ENCODE measurements at places on chromosomes 5 and 9.

DNA sequence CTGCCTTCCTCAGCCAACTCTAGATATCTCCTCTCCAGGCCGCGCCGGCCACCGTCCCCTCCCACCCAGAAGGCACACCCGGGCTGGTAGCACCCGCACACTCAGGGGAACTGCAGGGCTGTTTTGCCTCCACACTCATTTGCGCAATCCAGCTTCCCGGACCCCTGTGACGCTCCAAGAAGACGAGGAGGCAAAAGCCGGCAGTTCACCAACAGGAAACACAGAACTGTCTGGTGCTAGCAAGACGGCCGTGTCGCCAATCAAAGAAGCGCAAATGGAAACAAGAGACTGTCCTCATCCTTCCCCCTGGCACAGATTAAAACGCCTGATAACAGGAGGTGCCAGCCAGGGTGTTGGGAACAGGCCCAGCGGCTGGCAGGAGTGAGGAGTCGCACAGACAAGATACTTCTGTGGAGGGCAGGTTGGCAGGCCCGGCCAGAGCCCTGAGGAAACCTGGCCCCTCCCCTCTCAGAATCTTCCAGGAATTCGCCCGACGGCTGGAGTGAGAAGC is 7.8 kb downstream of the AGPAT2 start:
- peak; percentile 68 for DNase-seq

DNA sequence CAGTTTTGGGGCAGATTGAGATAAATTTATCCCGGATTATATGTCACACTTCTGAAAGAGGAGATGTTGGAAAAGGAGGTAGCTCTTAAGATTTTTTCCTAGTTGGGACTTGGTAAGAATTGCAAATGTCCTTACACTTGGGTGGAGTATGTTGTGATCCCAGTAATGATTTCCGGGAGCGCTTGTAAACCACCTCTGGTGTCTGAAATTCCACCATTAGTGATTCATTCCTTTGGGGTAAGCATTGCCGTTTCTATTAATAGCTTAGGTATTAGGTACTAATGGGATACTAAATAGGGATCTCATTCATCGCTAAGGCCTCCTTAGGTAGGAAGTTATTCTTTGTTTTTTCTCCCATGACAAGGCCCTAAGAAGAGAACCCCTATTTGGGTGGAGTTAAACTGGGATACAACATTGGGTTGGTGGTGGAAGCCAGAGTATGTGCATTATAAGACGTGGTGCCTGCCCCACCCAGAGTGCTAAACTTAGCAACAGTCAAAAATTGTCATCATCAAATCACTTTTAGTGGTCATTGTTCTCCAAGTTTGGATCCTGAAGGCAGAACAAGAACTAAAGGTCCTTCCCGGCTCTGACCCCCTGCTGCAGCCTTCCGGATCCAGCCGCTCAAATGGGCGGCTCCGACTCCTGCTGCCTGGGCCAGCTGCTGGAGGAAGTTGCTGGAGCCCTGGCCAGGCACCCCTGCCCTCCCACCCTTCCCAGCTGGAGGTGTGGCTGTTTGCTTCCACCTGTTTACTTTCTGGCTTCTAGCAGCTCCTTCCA is 31.7 kb upstream of the DAB2IP start:
- DNase-seq, result no peak

DNA sequence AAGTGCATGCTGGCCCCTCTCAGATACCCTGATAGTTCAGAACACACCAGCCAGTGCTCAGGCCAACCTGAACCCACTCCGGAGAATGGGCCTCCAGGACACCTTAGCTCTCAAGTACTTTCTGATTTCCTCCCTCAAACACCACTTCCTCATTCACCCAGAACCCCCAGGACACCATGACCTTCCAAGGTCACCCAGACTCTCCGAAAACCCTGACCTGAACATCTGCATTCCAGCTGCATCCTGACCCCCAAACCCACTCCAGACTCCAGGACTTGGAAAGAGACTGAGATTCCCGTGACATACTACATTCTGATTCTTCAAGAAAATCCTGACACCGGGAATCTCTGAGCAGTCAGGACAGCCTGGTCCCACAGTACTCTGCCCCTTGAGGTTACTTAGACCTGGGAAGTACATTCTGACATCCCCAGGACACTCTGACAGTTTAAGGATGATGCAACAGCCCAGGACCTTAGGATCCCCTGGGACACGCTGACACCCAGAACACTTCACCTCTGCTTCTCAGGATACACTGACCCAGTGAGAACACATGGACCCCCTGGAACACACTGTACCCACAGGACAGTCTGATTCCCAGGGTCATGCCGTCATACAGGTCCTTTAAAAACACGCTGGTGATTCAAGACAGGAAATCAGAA is 747 bp upstream of the PROP1 start:
- no peak for DNase-seq

GRCh38 chr5:39941416-39941815 is 516.6 kb upstream of the DAB2 start:
- DNase-seq, result no peak

GRCh38 chr9:89821081-89821480 is 216.3 kb downstream of the GADD45G start:
- DNase-seq, result no peak

DNA sequence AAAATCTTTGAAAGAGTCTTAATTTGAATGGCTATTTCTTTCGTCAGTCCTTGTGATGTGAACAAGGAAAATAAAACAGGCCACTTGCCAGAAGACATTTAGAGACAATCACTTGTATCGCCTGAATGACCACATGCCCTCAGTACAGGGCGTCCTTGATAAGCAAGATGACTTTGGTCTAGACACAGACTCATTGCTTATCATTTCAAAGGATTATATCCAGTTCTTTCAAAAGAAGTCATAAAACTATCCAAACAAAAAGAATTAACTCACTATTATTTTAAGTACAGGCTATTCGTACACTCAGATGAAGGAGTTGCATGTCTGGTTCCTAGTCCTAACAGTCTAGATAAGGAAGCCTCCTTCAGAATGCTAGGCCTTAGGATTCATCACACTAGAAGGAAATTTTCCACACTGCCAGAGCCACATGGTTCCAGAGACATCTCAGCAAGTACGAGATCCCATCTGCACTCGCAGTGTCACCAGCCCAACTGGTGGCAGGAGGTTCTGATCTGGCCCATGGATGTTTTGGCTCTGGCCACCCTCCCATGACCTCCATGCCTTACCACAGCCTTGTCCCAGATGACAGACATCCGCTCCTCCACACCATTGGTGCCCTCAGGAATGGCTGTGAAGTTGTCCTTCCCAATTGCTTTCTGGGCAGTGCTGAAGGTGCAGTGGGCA is 109.6 kb downstream of the DPYSL3 start:
- no peak for DNase-seq

GRCh38 chr9:113488071-113488470 is 24.5 kb downstream of the RGS3 start:
- no peak for DNase-seq

DNA sequence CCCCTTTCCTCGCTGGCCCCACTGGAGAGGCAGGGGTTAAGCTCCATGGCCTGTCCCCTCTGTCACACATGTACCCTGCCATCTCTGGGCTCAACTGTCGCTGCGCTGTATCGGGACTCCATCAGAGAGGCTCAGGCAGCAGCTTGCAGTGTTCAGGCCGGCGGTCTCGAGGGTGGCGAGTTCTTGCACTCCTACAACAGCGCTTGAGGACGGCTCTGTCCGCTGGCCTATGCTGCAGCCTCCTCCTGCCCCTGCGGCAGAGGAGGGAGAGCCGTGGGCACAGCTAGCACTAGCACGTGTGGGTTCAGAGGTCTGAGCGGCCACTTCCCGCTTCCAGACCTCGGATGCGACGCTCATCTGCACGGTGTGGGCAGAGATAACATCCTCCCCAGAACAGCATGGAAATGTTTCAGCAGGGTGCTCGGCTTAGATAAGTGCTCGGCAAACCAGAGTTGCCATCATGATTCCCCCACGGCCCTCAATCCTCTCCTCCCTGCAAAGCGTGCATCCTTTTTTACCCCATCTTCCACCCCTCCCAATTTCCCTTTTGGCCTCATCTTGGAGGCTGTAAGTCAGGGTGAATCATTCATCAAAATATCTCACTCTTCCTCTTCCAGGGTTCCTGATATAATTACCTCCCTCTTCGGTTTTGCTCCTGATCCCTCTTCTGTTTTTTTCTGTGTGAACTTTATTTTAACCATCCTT is 41.9 kb upstream of the FUBP3 start:
- DNase-seq, result no peak

DNA sequence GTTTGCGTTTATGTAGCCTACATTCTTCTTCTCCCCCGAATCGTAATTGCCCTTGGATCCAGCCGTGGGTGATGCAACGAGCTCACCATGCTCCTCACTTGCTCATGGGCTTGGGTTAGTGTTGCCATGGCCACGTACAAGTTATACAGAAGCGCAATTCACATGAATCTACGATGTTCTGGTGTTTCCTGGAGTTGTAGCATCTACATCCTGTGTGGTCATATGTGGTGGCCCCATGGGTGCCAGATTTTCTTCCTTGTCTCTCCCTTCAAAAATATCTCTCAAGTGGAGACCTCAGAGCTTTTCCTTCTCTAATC is 115.3 kb downstream of the TLE4 start:
- peak; percentile 35 for DNase-seq

GRCh38 chr9:11702548-11702947 is 990.6 kb upstream of the TYRP1 start:
- no peak for DNase-seq

DNA sequence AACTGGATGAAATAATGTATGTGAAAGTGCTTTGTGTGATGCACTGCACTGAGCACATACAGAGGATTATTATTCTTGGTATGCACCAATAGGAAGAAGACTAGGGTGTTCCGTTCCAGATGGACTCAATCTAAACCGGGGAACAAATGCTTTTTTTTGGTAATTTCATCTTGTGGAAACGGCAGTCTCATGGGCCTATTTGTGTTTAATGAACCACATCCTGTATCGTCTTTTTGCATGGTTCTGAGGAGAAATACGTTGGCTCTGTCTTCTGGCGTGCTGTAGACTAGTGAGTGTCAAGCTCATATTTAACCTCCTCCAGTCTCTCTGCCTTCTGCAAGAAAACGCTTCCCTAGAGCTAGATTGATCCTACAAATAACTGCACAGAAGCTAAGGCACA is 30.0 kb downstream of the TRIM32 start:
- DNase-seq, result no peak

- DNase-seq, result no peak
Observed at GRCh38 chr5:28809811-28810750, 1771.7 kb upstream of the CDH9 start.

GRCh38 chr5:132825033-132825833 is 5.2 kb downstream of the SHROOM1 start:
- DNase-seq, result no peak

DNA sequence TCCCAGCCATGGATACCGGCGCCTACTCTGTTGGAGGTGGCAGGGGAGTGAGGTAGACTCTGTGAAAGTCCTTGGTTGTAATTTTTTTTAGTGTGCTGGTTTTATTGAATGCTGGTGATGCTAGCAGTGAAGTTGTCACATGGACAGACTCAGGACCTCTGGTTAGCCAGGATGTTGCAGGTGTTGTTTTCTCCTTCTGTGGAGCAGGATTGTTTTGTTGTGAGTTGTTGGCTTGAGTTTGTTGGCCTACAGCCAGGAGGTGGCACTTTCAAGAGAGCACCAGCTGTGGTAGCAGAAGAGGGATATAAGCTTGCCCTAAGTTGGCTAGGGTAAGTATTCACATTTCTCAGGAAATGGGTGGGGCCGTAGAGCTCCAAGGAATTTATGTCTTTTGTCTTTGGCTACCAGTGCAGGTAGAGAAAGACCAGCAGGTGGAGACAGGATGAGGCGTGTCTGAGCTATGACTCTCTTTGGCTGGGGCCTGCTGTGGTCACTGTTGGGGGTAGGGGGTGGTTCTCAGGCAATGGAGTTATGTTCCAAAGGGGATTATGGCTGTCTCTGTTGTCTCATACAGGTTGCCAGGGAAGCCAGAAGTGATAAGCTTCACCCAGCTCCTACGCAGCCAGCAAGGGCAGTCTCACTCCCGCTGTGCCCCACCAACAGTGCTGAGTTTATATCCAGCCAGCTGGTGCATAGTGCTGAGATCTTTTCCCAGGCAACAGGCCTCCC is 248.7 kb downstream of the TAF11L14 start:
- no peak for DNase-seq

- no peak for DNase-seq
Observed at GRCh38 chr5:115440782-115441451, 103.7 kb downstream of the FEM1C start.

GRCh38 chr5:96326902-96327301 is 106.1 kb downstream of the PCSK1 start:
- no peak for DNase-seq

- DNase-seq, result no peak
Observed at GRCh38 chr5:5340206-5340729, 82.2 kb upstream of the ICE1 start.

- no peak for DNase-seq
Observed at GRCh38 chr9:135022191-135022870, 65.1 kb upstream of the OLFM1 start.

GRCh38 chr5:22245770-22246169 is 607.4 kb downstream of the CDH12 start:
- DNase-seq, result no peak

- no peak for DNase-seq
Observed at GRCh38 chr5:919356-920000, 26.8 kb downstream of the TRIP13 start.

- DNase-seq, result no peak
Observed at GRCh38 chr9:81335879-81336421, 353.4 kb downstream of the TLE1 start.

DNA sequence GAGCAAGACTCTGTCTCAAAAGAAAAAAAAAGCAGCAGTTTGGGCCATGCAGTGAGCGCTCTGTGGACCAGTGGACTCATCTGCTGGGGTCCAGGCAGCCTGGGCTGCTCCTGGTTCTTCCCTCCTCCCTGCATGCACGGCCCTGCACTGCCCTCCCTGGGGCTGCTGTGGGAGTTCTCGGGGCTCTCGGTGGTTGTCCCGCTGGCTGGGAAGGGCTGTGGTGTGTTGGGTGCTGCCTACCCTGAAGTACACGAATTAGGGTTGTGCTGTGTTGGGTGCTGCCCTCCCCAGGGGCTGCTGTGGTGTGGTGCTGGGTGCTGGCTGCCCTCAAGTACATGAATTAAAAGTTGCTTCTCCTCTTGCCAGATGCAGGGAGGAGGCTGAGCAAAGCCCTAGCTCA is 18.3 kb upstream of the CLPTM1L start:
- no peak for DNase-seq

DNA sequence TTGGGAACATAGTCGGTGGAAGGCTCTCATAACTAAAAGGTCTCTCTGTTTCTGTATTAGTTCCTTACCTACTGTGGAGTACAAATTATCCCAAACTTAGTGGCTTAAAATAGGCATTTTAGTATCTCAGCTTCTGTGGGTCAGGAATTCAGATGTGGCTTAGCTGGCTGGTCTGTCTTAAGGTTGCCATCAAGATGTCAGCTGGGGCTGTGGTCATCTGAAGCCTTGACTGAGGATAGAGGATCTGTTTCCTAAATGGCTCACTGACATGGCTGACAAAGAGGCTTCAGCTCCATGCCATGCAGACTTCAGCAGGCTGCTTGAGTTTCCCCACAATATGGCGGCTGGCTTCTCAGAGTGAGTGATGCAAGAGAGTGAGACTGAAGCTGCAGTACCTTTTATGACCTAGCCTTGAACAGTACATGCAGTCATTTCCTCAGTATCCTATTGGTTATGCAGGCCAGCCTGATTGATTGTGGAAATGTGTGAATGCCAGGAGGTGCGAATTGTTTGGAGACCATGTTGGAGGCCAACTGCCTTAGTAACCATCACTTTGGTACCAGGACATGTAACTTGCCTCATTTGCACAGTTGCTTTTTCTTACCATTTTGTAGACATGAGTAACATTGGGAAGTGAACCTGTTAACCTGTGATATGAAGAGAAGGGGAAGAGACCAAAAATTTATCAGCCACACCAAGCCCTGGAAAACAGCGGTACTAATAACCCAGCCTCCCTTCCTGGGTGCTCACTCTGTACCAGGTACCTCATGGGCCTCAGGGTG is 152.8 kb upstream of the IER5L start:
- DNase-seq, result no peak
